ENCODE measurements at places on chromosomes 6 and 20.

GRCh38 chr20:64224351-64225170, 31.0 kb upstream of the PCMTD2 start:
- DNase-seq = no peak

- no peak for DNase-seq
Measured at GRCh38 chr6:136960781-136961180, 38.7 kb downstream of the SLC35D3 start.

DNA sequence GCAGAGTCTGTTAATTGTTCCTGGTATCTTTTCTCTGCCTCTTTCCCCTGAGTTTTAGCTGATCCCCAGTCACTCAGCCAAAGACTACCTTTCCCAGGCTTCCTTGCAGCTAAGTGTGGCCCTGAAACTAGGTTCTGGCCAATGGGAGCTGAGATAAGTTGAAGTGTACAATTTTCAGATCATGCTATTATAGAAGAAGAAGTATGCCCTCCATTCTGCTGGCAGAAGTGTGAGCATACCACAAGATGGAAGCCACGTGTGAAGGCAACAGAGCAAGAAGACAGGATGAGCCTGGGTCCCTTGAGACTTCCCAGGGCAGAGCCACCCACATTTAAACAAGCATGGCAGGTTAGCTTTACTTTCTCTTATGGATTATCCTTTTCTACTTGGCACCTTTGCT, 273.2 kb downstream of the HIVEP2 start:
- DNase-seq = no peak

DNA sequence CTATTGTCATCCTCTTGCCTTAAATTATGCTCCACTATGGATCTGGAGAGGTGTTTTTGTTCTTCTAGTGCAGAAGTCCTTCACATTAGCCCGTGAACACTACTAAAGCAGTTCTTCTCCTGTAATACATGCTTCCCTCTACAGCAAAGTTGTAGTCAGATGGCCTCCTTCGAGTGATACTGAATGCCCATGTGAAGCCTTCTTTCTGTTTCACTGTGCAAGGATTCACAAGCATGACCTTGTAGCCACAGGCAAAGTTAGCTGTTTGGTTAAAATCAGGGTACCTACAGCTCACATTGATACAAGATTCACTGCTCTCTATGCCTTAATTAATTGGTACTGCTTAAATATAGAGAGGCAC, 47.6 kb downstream of the ARHGAP18 start:
- DNase-seq = no peak

- DNase-seq = no peak
Measured at GRCh38 chr6:88183471-88183870, 17.3 kb upstream of the CNR1 start.

All from stimulated activated CD8-positive, alpha-beta memory T cell treated with anti-CD3 and anti-CD28 coated beads, Interleukin-7, amount 100 ng/mL, for 1 hour (primary cell).